Adrenal gland (tissue), 19 donors: ENCODE measurements at places on chromosomes 3 and 15. TPM values are rescaled to one million over a fixed set of nuclear protein-coding genes. Genes with fewer than 3 reads are reported as not detected.

- H3K27me3 ChIP-seq, result no peaks in the 10 kb centered on the region
- H3K27ac ChIP-seq, result no peak overlapping the region
- H3K36me3 ChIP-seq, result no peaks in the 10 kb centered on the region
- DNase-seq, result peak; percentile 81
These were observed 85.8 kb downstream of the HMG20A start for GRCh38 chr15:77506311-77507142.

GRCh38 chr3:114626751-114627150 lies 332.9 kb downstream of the TIGIT start:
- DNase-seq, result no peak
- H3K4me1 ChIP-seq, result peaks cover 27% of the 10 kb centered on the region
- H3K36me3 ChIP-seq, result no peaks in the 10 kb centered on the region
- H3K27me3 ChIP-seq, result no peaks in the 10 kb centered on the region

GRCh38 chr3:51799879-51800749 lies 21.1 kb upstream of the IQCF6 start:
- no peaks in the 10 kb centered on the region for H3K36me3 ChIP-seq
- no peaks in the 10 kb centered on the region for H3K4me1 ChIP-seq
- no peak overlapping the region for H3K4me3 ChIP-seq
- H3K27me3 ChIP-seq, result peaks cover 11% of the 10 kb centered on the region
- DNase-seq, result no peak

DNA sequence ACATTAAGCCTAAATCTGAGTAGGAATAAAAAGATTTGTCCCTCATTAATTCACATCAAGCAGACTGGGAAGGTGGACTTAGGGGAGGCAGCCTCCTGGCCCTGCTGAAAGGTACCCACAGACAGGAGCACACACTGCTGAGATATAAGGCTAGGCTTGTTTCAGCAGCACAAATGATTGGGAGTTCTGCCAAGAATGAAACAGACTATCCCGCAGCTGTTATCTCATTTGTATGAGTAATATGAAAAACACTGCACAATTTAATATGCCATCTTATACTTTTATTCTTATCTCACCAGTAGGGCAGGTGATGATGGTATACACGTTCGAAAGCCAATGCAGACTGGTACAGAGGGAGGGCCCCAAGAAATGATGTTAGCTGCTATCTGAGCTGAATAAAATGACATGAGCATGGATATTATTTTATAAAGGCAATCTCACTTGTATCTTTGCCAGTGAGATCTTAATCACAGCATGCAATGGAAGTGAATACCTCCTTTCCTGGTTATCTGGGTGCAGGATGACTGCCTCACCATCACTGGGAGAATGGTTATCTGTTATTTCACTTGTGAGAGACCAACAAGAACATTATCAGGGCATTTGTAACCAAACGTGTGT lies 258.7 kb upstream of the PPP2R3A start:
- no peaks in the 10 kb centered on the region for H3K36me3 ChIP-seq
- H3K27ac ChIP-seq, result no peak overlapping the region
- H3K4me3 ChIP-seq, result no peak overlapping the region
- no peaks in the 10 kb centered on the region for H3K27me3 ChIP-seq
- DNase-seq, result peak; percentile 17

DNA sequence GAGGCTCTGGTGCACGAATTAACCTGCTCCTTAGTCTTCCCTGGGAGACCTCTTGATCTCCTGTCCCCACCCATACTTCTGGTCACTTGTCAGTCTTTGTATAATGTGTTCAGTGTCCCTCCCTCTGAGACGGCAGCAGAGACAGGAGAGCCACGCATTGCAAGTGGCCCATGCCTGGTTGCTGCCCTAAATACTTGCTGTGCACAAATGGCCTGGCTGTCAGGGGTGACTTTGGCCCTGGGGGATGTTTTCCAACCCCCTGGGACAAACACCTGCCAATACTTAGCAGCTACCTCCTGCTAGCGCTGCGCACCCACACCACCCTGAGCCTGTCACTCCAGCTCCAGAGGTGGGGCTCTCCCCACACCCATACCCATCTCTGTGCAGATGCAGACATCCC lies 17.2 kb downstream of the KLF13 start:
- no peak for DNase-seq
- H3K4me3 ChIP-seq, result no peak overlapping the region
- no peak overlapping the region for H3K27ac ChIP-seq
- H3K4me1 ChIP-seq, result peaks cover 72% of the 10 kb centered on the region
- H3K27me3 ChIP-seq, result no peaks in the 10 kb centered on the region
- peaks cover 4% of the 10 kb centered on the region for H3K36me3 ChIP-seq

- H3K36me3 ChIP-seq, result no peaks in the 10 kb centered on the region
- H3K27me3 ChIP-seq, result no peaks in the 10 kb centered on the region
- DNase-seq, result no peak
These were observed 349.5 kb upstream of the POU1F1 start for GRCh38 chr3:87625876-87626275.

DNA sequence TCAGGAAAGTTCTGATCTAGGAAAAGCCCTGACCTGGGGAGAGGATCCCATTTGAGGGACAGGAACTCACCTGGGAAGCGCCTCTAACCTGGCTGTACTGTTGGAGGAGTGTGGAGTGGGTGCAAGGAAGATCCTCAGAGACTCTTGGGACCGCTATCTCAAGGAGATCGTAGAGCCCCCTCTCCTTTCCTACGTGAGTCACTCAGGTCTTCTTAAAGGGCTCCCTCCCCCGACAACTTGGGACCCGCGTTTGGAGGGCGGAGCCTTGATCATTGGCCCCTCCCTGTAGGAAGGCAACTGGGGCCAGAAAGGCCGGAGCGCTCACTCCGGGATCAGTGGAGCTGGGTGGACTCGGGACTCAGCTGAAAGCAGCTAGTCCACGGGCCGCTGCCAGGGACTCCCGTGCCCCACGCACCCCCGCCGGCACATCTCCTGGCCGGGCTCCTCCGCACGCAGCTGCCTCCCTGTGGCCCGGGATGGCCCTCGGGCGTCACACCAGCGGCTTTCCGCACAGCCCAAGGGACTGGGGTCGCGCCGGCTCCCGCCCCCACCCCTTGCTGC lies 520 bp downstream of the SLC26A6 start:
- peaks cover 24% of the 10 kb centered on the region for H3K4me1 ChIP-seq
- H3K4me3 ChIP-seq, result peak overlapping the region; percentile 90
- peak; percentile 50 for DNase-seq
- no peaks in the 10 kb centered on the region for H3K27me3 ChIP-seq
- peak overlapping the region; percentile 65 for H3K27ac ChIP-seq

GRCh38 chr3:2154621-2155020 lies 56.0 kb downstream of the CNTN4 start:
- no peaks in the 10 kb centered on the region for H3K36me3 ChIP-seq
- H3K27me3 ChIP-seq, result no peaks in the 10 kb centered on the region

DNA sequence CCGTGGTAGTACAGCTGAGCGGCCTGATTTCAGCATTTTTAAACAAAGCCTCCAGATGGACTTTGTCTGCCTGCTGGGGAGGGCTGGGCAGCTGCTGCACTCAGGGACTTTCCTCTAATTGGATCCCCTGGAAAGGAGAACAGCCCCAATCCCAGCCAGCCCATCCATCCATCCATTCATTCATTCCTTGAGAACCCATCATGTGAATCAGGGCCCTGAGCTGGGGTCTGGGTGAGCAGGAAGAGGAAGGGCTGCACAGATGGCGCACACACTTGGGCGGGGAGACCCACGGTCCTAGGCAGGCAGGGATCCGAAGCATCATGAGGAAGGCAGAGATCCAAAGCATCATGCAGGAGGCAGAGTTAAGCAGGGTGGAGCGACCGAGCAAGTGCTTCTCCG lies 45.7 kb downstream of the TPRA1 start:
- DNase-seq, result no peak
- H3K36me3 ChIP-seq, result no peaks in the 10 kb centered on the region
- H3K27ac ChIP-seq, result no peak overlapping the region

GRCh38 chr3:12288182-12289129 lies at the start of gene PPARG:
Gene PPARG (plus strand): TSS chr3:12289070. CDS start chr3:12379712, 90,642 bp downstream.
- no peaks in the 10 kb centered on the region for H3K36me3 ChIP-seq
- H3K4me1 ChIP-seq, result no peaks in the 10 kb centered on the region
- H3K4me3 ChIP-seq, result peak within 1 kb of the TSS; percentile 40
- DNase-seq, result peak; percentile 20

GRCh38 chr15:84598993-84599392 lies 1.8 kb upstream of the ZSCAN2 start:
- no peak overlapping the region for H3K27ac ChIP-seq
- no peak overlapping the region for H3K4me3 ChIP-seq
- DNase-seq, result peak; percentile 67
- H3K36me3 ChIP-seq, result peaks cover 2% of the 10 kb centered on the region

DNA sequence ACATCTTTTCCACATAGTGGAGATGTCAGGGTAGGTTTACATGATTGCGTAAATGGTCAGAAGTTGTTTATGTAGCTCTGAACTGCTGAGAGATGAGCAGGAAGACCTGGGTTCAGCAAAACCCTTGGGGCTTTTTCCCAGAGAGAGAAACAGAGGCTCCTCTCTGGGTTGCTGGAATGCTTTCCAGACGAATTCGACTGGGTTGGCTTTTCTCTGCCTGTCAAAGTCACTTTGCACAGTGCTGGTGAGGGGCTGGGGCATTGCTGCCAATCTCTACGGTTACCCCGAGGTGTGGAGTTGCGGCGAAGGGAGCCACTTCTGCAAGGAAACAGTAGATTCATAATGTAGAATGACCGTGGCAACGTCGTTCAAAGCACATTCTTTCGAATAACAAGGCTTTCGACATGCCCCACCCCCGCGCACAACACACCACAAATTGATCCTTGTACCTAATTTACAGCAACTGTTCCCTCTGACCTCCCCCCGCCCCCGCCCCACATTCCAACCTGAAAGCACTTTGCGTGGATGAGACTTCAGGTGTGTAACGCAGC lies 950 bp upstream of the CNTN4 start:
- H3K4me3 ChIP-seq, result no peak overlapping the region
- DNase-seq, result no peak
- no peaks in the 10 kb centered on the region for H3K4me1 ChIP-seq
- H3K27ac ChIP-seq, result no peak overlapping the region
- peaks cover 24% of the 10 kb centered on the region for H3K27me3 ChIP-seq

DNA sequence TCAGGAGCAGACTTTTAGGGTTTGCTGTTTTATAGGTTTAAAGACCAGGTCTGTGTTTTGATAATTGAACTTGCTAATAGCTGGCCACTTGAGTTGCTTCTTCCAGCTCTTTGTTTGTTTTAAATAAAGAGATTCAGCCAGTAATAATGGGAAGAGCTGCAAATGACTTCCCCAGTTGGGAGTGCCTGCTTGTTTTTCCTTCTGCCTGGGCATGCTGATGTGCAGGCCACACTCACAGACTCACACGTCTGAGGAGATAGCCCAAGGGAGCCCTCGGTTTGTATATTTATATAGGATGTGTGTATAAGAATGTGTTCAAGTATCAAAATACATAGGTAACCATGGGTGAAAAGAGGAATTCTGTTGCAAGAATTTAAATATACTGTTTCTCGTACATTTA lies 78.2 kb upstream of the BOC start:
- H3K27ac ChIP-seq, result no peak overlapping the region
- H3K4me3 ChIP-seq, result no peak overlapping the region
- H3K36me3 ChIP-seq, result no peaks in the 10 kb centered on the region
- no peaks in the 10 kb centered on the region for H3K4me1 ChIP-seq
- DNase-seq, result no peak
- H3K27me3 ChIP-seq, result no peaks in the 10 kb centered on the region

DNA sequence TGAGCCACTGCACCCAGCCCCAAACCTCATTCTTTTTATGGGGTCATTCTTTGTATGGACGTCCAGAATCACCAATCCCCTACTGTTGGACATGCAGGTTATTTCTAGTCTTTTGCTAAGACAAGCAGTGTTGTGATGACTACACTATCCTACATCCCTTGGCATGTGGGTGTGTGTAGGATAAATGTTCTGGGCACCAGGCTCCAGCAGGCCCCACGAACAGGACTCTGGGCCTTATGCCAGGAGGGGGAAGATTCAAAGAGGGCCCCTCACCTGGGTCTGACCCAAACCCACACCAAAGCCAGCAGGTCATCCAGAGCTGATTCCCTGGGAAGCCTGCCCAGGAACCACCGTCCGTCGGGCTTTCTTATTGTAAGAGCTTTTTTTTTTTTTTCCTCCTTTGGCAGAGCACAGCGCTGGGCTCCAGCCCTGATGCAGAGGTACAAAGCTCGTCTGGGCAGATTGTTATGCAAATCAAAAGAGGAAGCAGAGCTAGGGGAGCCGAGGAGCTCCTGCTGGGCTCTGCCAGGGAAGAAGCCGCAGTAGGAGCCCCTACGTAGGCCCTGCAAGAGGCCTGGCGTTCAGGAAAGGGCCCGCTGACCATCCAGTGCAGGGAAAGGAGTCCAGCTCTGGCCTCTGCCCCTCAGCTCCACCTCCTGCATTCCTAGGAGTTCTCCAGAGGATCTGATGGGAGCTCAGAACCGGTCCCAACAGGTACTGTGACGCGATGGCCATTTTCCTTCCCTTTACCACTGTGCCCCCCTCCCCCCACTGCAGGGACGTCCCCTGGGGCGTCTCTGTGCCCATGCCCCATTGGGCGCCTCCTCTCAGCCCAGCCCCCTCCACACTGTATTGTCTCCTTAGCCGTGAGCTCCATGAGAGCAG lies 29.0 kb upstream of the FURIN start:
- H3K4me3 ChIP-seq, result no peak overlapping the region
- DNase-seq, result no peak
- H3K36me3 ChIP-seq, result no peaks in the 10 kb centered on the region
- no peaks in the 10 kb centered on the region for H3K4me1 ChIP-seq
- H3K27ac ChIP-seq, result peak overlapping the region; percentile 74
- no peaks in the 10 kb centered on the region for H3K27me3 ChIP-seq

GRCh38 chr3:146712806-146713205 lies 107.7 kb upstream of the PLSCR5 start:
- no peaks in the 10 kb centered on the region for H3K4me1 ChIP-seq
- no peak overlapping the region for H3K4me3 ChIP-seq
- no peak overlapping the region for H3K27ac ChIP-seq
- H3K27me3 ChIP-seq, result no peaks in the 10 kb centered on the region
- H3K36me3 ChIP-seq, result no peaks in the 10 kb centered on the region

GRCh38 chr3:63051920-63052319 lies 176.7 kb upstream of the CADPS start:
- no peak overlapping the region for H3K4me3 ChIP-seq
- no peaks in the 10 kb centered on the region for H3K36me3 ChIP-seq
- H3K4me1 ChIP-seq, result no peaks in the 10 kb centered on the region
- no peak overlapping the region for H3K27ac ChIP-seq

DNA sequence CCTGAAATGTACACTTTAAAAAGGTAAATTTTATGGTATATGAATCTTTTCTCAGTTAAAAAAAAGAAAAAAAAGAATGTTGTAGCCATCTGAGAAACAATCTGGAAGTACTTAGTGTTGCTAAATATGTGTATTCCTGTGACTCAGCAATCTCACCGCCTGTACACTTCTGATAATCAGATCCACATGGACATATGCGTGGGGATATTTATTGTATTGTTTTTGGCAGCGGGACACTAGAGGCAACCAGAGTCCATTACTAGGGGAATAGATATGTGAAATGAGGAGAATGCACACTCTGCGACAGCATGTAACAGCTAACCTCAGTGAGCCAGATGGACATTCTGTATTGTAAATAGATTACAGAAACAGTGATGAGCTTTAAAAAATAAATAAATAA lies 65.4 kb downstream of the AQP9 start:
- no peak overlapping the region for H3K27ac ChIP-seq
- H3K4me3 ChIP-seq, result no peak overlapping the region
- H3K4me1 ChIP-seq, result no peaks in the 10 kb centered on the region

Gene GOLGA8M
- 0.67 TPM for total RNA-seq

Gene ECT2
- 4.9 TPM for total RNA-seq

Gene MELTF
- total RNA-seq, result 0.47 TPM

Gene FAM174B
- 9.6 TPM for total RNA-seq

Gene CCNB2
- 1.6 TPM for total RNA-seq

Gene GOLGA8Q
- 2.0 TPM for total RNA-seq

Gene STXBP5L
- 4.3 TPM for total RNA-seq

Gene CPNE9
- total RNA-seq, result 0.11 TPM

Gene DAZL
- total RNA-seq, result not detected

Gene PLS1
- 8.3 TPM for total RNA-seq

Gene RBP2
- not detected for total RNA-seq

Gene GRM7
- total RNA-seq, result not detected

Gene AADACL2
- 0.19 TPM for total RNA-seq
